BE2C (cell line): ENCODE measurements at places on chromosomes 7 and 10.

GRCh38 chr10:126905776-126906703, 812 bp downstream of the DOCK1 start:
- no peak for DNase-seq

- no peak for DNase-seq
Observed at GRCh38 chr7:112854169-112854568, 64.0 kb upstream of the TMEM168 start.

- DNase-seq = no peak
Observed at GRCh38 chr7:67571026-67571545, 574.5 kb downstream of the TYW1 start.

DNA sequence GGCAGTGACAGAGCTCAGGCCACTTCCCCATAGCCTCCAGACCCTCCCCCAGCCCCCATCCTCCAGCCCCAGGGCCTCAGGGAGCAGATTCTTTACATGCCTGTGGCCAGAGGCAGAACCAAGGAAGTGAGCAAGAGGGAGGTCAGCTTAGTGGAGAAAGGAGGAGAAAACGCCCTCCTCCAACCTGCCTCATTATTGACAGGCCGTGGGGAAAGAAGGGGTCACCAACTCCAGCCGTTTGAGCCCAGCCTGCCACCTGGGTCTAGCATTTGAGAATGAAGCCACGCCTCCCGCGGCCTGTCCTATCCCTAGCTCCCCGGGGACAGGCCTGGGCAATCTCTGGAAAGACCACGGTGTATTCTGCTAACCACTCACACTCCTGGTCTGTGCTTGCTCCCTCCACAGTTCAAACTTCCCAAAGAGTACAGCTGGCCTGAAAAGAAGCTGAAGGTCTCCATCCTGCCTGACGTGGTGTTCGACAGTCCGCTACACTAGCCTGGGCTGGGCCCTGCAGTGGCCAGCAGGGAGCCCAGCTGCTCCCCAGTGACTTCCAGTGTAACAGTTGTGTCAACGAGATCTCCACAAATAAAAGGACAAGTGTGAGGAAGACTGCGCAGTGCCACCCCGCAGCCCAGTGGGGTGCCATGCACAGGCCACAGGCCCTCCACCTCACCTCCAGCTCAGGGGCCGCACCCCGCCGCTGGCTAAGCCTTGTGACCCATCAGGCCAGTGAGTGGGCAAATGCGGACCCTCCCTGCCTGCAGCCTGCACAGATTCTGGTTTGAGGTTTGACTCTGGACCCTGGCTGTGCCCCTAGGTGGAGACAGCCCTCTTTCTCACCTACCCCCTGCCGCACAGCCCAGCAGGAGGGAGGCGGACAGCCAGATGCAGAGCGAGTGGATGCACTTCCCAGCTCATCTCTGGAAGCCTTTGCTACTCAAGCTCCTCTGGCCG, 14.3 kb upstream of the TRIM8 start:
- DNase-seq = peak; percentile 85

GRCh38 chr10:1451941-1452340, 285.4 kb downstream of the ADARB2 start:
- no peak for DNase-seq

- peak; percentile 43 for DNase-seq
Observed at GRCh38 chr7:45178241-45179225, 20.9 kb downstream of the RAMP3 start.

DNA sequence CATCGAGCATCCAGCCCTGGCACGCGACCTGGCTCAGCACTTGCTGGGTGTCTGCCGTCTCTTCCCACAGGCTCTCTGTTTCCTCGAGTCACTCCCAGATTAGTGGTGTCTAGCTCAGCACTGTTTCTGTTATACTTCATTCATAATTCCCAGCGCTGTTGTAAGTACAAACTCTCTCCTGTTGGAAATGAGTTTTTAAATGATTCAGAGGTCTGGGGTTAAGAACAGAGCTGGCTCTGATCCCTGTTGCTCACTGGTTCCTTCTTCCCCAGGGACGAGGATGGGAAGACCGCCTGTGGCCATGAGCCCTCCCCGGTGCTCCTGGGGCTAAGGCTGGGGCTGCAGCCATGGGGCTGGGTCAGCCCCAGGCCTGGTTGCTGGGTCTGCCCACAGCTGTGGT, 17.3 kb upstream of the C10orf95 start:
- no peak for DNase-seq

DNA sequence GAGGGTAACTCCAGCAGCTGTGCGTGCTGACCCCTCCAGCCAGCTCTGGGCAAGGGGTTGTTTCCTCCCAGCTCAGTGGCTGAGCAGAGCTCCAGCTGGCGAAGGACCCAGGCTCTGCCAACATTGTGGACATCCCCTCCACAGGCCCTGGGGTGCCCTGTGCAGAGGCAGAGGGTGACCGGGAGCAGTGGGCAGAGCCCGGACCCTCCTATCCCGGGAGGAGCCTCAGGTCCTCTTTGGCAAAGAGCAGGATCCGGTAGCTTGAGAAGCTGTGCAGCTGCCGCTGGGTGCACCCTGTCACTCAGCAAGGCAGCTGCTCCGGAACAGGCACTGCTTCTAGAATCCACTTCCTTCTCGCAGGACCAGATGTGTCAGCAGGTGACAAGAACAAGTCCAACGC, 175.9 kb downstream of the EBF3 start:
- no peak for DNase-seq
